ENCODE measurements at places on chromosomes 4 and X.
A peak's percentile ranks its signal among the peaks of the same experiment; 100 is the strongest.

DNA sequence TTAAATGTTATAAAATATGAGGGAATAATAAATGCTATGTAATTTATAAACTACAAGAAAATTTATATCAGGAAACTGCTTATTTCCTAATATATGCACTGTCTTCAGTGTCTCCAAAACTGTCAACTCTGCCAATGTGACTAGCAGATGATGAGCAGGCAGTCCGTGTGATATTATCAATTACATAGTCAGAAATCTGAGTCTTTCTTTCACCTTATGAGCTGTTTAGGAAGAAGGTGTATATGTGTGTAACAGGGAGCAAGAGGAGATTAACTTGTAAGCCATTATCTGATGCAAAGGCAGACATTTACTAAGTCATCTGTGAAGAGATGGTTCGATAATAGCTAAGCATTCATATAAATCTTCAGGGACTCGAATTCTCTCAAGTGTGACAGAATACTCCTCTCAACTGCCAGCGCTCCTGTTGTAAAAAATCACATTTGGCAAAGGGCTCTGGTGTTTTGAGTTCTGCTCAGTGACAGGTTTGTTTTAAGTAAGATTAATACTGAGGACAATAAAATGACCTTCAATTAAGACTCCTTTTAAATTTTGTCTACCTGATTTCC is 79.7 kb downstream of the SNCA start:
- no peak for DNase-seq

- DNase-seq: peak; percentile 65
Observed at GRCh38 chr4:17490575-17491059, 21.3 kb downstream of the QDPR start.

DNA sequence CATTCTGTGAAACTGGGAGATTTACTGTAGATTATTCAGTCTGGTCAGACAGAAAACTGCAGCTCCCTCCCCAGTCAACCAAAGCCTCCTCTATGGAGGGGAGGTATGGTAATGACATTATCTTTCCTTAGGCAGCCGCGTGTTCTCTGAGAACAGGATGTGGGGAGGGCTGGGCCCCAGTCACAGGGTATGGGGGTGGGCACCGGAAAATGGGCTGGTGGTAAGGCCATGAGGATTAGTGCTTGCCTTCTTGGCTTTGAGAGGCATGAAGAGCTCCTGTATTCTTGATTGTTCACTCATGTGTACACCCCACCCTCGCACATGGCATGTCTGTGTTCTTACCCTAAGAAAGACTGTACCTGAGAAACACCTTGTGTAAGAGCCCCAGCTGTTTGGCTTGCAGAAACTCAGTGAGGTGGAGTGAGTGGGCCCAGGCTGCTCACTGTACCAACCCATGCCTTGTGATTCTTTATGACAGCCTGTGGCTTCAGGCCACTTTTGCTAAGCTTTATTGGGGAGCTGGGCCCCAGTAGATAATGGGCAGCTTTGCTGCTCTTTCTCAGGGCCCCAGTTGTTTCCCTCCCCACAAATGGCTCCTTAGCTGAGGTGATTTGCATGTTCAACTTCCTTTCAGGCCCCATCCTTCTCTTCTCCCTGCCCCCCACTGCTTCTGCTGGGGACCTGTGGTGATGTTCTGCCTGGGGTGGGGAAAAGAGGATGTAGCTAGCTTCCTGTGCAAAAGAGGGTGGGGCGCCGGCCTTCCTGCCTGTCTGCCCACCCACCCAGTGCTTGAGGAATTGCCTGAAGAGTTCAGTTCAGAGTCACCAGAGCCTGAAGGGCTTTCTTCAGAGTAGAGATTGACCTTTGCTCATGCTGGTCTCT is 30.7 kb downstream of the MSN start:
- no peak for DNase-seq

DNA sequence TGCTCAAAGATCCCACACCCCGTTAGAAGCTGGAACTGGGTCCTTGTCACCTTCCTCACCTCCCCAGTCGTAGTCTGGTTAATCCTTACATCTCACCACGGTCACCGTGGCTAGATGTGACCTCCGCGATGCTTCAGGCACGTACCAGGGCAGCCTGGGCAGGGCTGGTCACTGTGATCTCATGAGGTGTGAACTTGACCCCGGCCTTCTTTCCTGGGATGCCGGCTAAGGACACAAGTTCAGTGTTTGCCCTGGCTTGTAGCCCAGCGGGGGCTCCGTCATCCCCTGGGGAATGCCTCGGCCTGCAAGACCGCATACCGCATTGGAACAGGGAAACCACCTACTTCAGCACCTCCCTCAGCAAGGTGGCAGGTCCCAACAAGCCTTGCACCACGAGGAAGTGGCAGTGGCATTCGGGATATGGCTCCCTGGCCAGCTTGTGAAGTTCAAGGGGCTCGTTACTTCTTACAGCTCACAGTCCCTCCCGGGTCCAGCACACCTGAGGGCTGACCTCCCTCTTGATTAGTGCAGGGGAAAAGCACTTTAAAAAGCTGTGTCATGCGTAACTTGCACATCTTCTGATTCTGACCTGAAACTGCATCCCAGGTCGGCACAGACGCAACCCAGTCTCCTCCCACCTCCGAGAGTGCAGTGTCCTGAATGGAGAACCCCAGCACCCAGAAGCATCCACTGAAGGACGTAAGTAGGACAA is 25.9 kb downstream of the NOP14 start:
- DNase-seq: peak; percentile 39

DNA sequence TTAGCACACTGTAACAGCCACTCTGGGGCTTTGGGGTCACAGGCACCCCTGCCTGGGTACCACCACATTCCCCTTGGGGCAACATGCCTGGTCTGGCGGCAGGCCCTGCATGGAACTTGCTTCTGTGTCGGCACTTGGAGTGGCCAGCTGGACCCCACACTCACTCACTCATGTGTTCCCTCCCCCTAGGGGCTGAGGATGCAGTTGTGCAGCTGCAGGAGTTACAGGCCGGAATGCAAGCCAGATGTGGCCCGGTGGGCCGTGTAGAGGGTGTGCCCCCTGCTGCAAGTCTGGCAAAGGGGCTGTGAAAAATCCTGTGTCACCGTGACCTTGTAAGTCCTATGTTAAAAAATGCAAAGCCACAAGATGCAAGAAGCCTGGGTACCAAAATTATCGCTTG is 34.2 kb downstream of the ATXN3L start:
- DNase-seq: peak; percentile 15

DNA sequence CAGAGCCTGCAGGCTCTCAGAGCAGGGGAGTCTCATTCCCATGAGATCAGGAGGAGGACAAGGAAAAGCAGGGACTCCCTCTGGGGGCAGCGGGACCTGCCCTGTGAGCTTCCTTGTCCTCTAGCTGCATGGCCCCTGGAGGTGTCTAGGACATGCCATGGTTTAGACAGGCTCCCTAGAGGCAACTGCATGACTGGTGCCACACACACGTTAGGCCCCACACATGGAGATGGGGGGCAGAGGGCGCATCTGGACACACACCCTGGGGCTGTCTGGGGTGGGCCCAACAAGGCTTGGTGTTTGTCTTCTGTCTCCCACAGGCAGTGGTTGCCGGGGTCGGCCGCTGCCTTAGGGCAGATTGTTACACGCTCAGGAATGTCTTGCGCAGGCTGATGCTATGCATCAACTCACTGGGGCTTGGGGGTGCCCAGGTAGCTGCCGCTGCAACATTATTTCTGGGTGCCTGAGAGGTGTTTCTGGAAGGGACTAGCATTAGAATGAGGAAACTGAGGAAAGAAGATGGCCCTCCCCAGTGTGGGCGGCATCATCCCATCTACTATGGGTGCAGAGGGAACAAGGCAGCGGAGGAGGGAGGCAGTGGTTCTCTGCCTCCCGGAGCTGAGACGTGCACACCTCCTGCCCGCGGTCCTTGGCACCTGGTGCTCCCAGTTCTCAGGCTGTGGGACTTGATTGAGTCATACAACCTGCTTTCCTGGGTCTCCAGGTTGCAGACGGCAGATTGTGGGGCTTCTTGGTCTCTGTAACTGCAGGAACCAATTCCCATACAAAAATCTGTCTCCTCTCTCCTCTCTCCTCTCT is 32.1 kb upstream of the GPR78 start:
- DNase-seq: no peak

GRCh38 chr4:187432310-187432709 is 563.3 kb upstream of the ZFP42 start:
- DNase-seq: no peak

- DNase-seq: no peak
Observed at GRCh38 chrX:9171841-9172463, 138.0 kb upstream of the FAM9B start.

DNA sequence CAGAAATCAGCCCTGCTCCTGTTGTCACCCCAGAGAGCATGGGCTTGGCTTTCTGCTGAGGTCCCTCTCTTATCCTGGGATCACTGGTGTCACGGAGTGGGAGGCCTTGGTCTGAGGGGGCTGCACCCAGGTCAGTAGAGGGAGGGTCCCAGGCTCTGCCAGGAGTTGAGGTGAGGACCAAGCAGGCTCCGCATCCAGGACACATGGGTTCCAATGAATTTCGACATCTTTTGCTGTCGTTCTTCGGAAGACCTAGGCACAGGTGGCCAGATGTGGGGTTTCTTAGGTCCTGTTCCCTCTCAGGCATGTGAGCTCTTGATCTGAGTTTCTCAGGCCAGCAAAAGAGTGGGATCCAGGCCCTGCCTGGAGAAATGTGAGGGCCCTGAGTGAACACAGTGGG is 10.0 kb downstream of the MAGEA4 start:
- no peak for DNase-seq

DNA sequence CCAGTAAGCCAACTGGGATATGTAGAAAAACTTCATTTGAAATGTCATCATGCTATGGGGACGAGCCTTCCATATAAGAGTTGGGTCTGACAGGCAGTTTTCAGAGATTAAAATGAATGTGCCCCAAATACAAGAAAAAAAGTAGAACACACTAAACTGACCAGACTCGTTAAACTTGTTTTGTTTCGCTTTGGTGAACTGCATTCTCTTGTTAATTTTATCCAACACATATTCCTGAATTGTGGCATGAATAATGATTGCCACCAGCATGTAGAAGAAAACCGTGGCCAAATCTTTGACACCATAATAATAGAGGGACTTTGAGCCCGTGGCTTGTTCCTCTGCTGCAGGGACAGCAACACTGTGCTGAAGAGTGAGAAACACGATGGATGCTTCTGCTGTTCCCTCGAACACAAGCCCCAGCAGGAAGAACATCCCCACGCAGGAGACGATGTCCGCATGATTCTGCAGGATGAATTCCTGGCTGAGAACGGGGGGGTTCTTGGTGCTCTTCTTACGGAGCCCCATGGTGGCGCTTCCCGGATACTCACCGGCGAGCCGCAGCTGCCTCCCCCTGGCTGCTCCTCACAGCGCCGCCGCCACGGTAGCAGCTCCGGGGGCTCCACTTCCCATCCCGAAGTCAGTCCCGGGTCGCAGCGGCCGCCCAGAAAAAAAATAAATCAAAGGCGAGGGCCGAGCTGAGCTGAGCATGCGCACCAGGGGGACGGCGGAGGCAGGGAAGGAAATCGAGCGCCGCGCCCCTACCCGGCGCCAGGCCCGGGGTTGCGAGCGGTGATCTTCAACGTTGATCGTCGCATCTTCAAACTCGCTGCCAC is at the start of gene TRAM1L1:
TSS of gene TRAM1L1 (minus strand) at position 711 of the 836 bp plus-strand sequence. CDS start at position 528, 183 bp downstream.
- peak; percentile 90 for DNase-seq

DNA sequence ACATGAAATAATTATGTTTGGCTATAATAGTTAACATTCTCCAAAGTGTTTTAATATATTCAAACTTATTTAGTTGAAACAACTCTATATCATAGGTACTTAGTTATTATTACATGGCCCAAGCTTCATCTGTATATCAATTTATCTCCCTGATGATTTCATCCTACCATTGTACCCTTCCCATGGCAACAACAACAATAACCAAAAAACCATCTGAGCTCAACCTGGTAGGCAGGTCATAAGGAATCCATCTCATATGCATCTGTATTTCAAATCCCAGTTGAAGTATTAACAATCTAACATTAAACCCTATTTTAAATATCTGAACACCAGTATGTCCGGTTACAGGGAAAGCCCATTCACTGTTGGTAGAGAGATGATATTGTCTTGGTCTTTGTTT is 33.1 kb upstream of the SLC7A11 start:
- DNase-seq: no peak

All from hepatocyte (in vitro differentiated cells).